ENCODE measurements at places on chromosomes 2 and 18. TPM values are rescaled to one million over a fixed set of nuclear protein-coding genes. Genes with fewer than 3 reads are reported as not detected.

The TXNDC2 gene
- total RNA-seq: 0.65 TPM

The IGFBP2 gene
- total RNA-seq: 663 TPM

The CARF gene
- 8.8 TPM for total RNA-seq

The KHK gene
- total RNA-seq: 3.4 TPM

The TRIB2 gene
- total RNA-seq: 39.7 TPM

The NDUFV2 gene
- 112 TPM for total RNA-seq

The SETBP1 gene
- 42.4 TPM for total RNA-seq

The GALR1 gene
- not detected for total RNA-seq

The PPP1R1C gene
- total RNA-seq: 1.6 TPM

- peaks cover 5% of the 10 kb centered on the region for H3K4me1 ChIP-seq
- no peak overlapping the region for H3K27ac ChIP-seq
- no peak overlapping the region for H3K4me3 ChIP-seq
- no peak for DNase-seq
Observed at GRCh38 chr2:222576171-222577081, 79.5 kb downstream of the FARSB start.

DNA sequence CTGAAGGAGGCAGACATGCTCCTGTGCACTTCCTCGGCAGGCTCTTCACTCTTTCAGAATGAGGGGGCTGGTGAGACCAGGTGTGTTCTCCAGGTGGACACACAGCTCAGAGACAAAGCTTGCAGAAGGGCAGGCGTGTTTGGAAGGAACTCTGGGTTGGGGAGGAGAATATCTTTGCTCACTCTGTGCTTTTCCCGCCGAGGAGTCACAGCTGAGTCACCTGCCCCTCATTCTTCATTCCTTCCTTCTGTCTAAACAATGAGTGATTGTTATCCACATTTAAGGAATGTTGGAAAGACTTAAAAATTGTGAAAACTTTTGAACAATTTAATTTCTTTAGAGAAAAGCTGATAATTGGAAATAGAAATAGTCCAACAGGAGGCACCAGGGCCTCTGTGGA lies 126.3 kb upstream of the TPO start:
- no peak overlapping the region for H3K4me3 ChIP-seq
- no peaks in the 10 kb centered on the region for H3K4me1 ChIP-seq
- no peaks in the 10 kb centered on the region for H3K27me3 ChIP-seq
- no peaks in the 10 kb centered on the region for H3K36me3 ChIP-seq

- H3K27me3 ChIP-seq: no peaks in the 10 kb centered on the region
- H3K36me3 ChIP-seq: no peaks in the 10 kb centered on the region
- H3K4me3 ChIP-seq: no peak overlapping the region
- DNase-seq: no peak
Observed at GRCh38 chr2:86649119-86649947, 25.7 kb upstream of the RNF103 start.

- no peaks in the 10 kb centered on the region for H3K36me3 ChIP-seq
- H3K27me3 ChIP-seq: no peaks in the 10 kb centered on the region
- H3K4me1 ChIP-seq: no peaks in the 10 kb centered on the region
- DNase-seq: peak; percentile 84
- H3K4me3 ChIP-seq: no peak overlapping the region
Observed at GRCh38 chr18:48589797-48590519, 51.1 kb downstream of the CTIF start.

- H3K4me1 ChIP-seq: no peaks in the 10 kb centered on the region
- no peak for DNase-seq
- no peak overlapping the region for H3K27ac ChIP-seq
- no peaks in the 10 kb centered on the region for H3K27me3 ChIP-seq
Observed at GRCh38 chr2:218501665-218502064, 66.5 kb downstream of the USP37 start.

DNA sequence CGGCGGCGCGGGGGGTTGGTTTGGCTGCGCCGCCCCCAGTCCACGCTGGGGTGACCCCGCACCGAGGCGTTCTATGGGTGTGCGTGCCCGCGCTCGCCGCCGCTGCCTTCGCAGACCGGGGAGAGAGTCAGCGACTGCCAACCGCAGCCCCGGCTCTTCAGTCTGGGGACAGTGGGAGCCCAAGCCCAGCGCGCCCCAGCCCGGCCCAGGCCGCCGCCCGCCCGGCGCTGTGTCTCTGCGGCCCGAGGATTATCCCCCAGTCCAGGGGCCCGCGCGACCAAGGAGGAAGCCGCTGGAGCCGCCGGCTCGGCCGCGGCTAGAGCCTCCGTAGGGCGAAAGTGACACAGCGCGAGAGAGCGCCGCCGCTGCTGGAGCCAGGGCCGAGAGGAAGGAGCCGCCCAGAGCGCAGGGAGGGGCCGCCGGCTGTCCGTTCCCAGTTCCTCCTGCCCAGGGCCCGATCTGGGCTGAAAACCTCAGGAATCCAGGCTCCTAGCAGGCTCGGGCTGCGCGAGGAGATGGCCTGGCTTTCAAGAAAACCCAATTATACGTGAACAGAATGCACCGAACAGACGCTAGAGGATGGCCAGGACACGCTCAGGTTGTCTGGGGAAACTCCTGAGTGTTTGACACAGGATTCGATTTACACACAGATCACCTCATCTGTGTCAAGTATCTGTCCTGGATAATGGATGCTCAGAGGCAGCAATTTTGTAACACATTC lies 2.4 kb downstream of the CTIF start:
- peaks cover 1% of the 10 kb centered on the region for H3K4me1 ChIP-seq
- H3K27me3 ChIP-seq: no peaks in the 10 kb centered on the region
- H3K27ac ChIP-seq: peak overlapping the region; percentile 89
- H3K36me3 ChIP-seq: no peaks in the 10 kb centered on the region

- H3K27ac ChIP-seq: peak overlapping the region; percentile 80
- no peaks in the 10 kb centered on the region for H3K36me3 ChIP-seq
- H3K4me3 ChIP-seq: no peak overlapping the region
- DNase-seq: peak; percentile 86
- peaks cover 3% of the 10 kb centered on the region for H3K4me1 ChIP-seq
- H3K27me3 ChIP-seq: no peaks in the 10 kb centered on the region
Observed at GRCh38 chr2:42961385-42961811, 169.0 kb upstream of the HAAO start.

GRCh38 chr2:187525163-187525900 lies 28.9 kb downstream of the TFPI start:
- H3K36me3 ChIP-seq: no peaks in the 10 kb centered on the region
- no peaks in the 10 kb centered on the region for H3K27me3 ChIP-seq
- no peak overlapping the region for H3K4me3 ChIP-seq
- DNase-seq: no peak
- H3K27ac ChIP-seq: no peak overlapping the region
- no peaks in the 10 kb centered on the region for H3K4me1 ChIP-seq

DNA sequence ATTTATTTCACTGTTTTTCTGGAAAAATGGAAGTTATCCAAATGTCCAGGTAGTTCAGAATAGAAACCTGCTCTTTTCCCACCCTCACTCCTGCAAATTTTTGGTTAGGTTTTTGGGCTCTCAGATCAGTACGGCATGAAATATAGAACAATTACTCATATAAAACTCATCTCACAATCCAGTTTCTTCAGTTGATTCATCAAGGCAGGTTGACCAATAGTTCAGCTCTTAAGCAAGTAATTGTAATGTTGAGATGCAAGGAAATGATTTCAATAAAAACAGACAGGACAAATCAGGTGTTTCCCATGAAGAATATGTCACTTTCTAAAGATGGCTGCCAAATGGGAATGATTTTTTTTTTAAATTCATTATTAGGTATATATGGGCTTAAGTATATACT lies 2.0 kb downstream of the RAB27B start:
- no peaks in the 10 kb centered on the region for H3K4me1 ChIP-seq
- H3K4me3 ChIP-seq: no peak overlapping the region
- no peaks in the 10 kb centered on the region for H3K36me3 ChIP-seq
- H3K27me3 ChIP-seq: no peaks in the 10 kb centered on the region
- no peak overlapping the region for H3K27ac ChIP-seq
- DNase-seq: no peak

GRCh38 chr2:197097578-197098366 lies 171.3 kb upstream of the PGAP1 start:
- peak; percentile 67 for DNase-seq
- peaks cover 5% of the 10 kb centered on the region for H3K36me3 ChIP-seq
- H3K4me3 ChIP-seq: no peak overlapping the region
- peaks cover 7% of the 10 kb centered on the region for H3K4me1 ChIP-seq
- H3K27ac ChIP-seq: no peak overlapping the region

GRCh38 chr2:86204458-86204857 lies 5.2 kb downstream of the MRPL35 start:
- DNase-seq: no peak
- H3K27ac ChIP-seq: no peak overlapping the region
- no peaks in the 10 kb centered on the region for H3K36me3 ChIP-seq
- H3K4me1 ChIP-seq: no peaks in the 10 kb centered on the region
- no peaks in the 10 kb centered on the region for H3K27me3 ChIP-seq

DNA sequence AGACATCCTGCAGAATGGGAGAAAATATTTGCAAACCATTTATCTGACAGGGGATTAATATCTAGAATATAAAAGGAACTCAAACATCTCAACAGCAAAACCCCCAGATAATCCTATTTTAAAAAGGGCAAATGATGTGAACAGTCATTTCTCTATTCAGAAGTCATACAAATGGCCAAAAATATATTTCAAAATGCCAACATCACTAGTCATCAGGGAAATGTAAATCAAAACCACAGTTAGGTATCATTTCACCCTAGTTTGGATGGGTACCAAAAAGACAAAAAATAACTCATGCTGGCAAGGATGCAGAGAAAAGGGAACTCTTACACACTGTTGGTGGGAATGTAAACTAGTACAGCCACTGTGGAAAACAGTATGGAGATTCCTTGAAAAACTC lies 70.0 kb downstream of the TBR1 start:
- no peaks in the 10 kb centered on the region for H3K36me3 ChIP-seq
- H3K4me1 ChIP-seq: no peaks in the 10 kb centered on the region
- no peak overlapping the region for H3K4me3 ChIP-seq
- no peak for DNase-seq
- H3K27me3 ChIP-seq: no peaks in the 10 kb centered on the region

DNA sequence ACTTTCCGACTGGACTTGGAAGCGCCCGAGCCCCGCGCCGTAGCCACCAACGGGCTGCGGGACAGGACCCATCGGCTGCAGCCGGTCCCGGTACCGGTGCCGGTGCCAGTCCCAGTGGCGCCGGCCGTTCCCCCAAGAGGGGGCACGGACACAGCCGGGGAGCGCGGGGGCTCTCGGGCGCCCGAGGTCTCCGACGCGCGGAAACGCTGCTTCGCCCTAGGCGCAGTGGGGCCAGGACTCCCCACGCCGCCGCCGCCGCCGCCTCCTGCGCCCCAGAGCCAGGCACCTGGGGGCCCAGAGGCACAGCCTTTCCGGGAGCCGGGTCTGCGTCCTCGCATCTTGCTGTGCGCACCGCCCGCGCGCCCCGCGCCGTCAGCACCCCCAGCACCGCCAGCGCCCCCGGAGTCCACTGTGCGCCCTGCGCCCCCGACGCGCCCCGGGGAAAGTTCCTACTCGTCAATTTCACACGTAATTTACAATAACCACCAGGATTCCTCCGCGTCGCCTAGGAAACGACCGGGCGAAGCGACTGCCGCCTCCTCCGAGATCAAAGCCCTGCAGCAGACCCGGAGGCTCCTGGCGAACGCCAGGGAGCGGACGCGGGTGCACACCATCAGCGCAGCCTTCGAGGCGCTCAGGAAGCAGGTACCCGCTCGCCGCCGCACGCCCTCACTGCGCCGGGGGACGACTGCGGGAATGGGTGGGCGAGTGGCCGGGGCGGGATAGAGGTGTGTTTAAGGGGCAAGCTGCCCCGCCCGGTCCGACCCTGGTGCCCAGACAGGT lies 713 bp downstream of the ATOH8 start:
- peak overlapping the region; percentile 87 for H3K4me3 ChIP-seq
- peak overlapping the region; percentile 86 for H3K27ac ChIP-seq
- peaks cover under 1% of the 10 kb centered on the region for H3K4me1 ChIP-seq

GRCh38 chr2:104033399-104033798 lies 820.5 kb upstream of the POU3F3 start:
- no peaks in the 10 kb centered on the region for H3K36me3 ChIP-seq
- no peak overlapping the region for H3K27ac ChIP-seq
- H3K27me3 ChIP-seq: no peaks in the 10 kb centered on the region

- no peaks in the 10 kb centered on the region for H3K36me3 ChIP-seq
- no peaks in the 10 kb centered on the region for H3K4me1 ChIP-seq
- DNase-seq: no peak
- H3K4me3 ChIP-seq: no peak overlapping the region
Observed at GRCh38 chr2:195648787-195649186, 8.2 kb upstream of the SLC39A10 start.

- H3K27ac ChIP-seq: no peak overlapping the region
- no peak overlapping the region for H3K4me3 ChIP-seq
- no peaks in the 10 kb centered on the region for H3K27me3 ChIP-seq
- DNase-seq: no peak
- H3K4me1 ChIP-seq: no peaks in the 10 kb centered on the region
Observed at GRCh38 chr2:126787289-126787688, 111.4 kb upstream of the TEX51 start.

GRCh38 chr18:59719544-59720181 lies 22.4 kb upstream of the CCBE1 start:
- no peak overlapping the region for H3K27ac ChIP-seq
- no peak for DNase-seq
- H3K27me3 ChIP-seq: no peaks in the 10 kb centered on the region
- no peak overlapping the region for H3K4me3 ChIP-seq

- DNase-seq: no peak
- H3K27ac ChIP-seq: no peak overlapping the region
Observed at GRCh38 chr2:112973156-112973555, 4.7 kb upstream of the IL36G start.

DNA sequence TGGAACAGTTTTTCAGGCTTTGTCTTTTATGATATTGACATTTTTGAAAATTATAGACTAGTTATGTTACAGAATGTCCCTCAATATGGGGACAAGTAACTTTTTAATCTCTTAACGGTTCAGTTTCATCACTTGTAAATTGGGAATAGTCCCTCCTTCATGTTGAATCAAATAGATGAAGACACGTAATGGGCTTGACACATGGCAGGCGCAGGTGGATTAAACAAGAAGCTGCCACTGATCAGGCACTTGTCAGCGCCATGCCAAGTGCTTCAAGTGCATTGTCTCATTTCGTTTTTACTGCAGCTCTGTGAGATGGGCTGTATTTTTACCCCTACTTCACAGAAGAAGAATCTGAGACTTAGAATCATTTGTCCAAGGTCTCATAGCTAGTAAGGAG lies 9.5 kb upstream of the SMAD4 start:
- no peak for DNase-seq
- H3K27me3 ChIP-seq: no peaks in the 10 kb centered on the region
- no peaks in the 10 kb centered on the region for H3K36me3 ChIP-seq
- H3K4me1 ChIP-seq: no peaks in the 10 kb centered on the region

Data from aorta (tissue), 5 donors.